ENCODE measurements at places on chromosomes 4 and X.
A peak's percentile ranks its signal among the peaks of the same experiment; 100 is the strongest.

DNA sequence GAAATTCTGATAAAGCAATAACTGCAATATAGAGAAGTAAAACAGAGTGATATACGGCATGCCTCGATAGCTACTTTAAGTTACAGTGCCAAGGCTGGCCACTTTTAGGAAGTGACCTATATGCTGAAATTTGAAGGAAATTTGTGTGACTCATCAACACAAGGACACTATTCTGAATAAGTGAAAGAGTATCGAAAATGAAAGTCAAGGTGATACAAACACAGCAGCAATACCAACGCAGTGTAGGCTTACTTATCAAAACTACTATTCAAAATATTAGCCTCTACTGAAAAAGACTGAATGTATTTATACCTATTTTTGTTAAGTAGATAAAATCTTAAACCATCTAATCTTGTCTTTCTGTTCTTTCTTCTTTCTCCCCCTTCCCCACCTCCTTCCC is 459.9 kb upstream of the GNPDA2 start:
- no peak for DNase-seq

- no peak for DNase-seq
Observed at GRCh38 chr4:112416464-112416863, 99.5 kb downstream of the NEUROG2 start.

DNA sequence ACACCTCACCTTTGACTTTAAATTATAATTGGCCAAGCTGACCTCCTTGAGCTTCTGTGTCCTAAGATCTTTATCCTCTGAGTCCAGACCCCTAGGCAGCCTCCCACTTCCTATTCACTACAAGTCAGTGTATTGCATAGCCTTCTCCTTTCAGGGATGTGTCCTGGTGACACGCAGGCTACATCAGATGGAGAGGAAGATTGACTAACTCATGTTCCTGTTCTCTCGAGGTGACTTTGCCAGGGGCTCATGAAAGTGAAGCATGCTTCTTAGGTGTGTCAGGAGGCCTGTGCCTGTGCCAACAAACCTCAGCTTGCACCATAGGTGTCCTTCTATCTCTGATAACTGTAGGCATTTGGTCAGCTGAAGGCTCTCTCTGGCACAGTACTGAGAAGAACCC is 195.7 kb upstream of the HS3ST1 start:
- no peak for DNase-seq

- DNase-seq = no peak
Observed at GRCh38 chrX:114924856-114925255, 92.6 kb downstream of the IL13RA2 start.

- no peak for DNase-seq
Observed at GRCh38 chr4:80568891-80569290, 233.4 kb downstream of the CFAP299 start.

- DNase-seq = no peak
Observed at GRCh38 chr4:3644849-3645627, 112.8 kb upstream of the LRPAP1 start.

DNA sequence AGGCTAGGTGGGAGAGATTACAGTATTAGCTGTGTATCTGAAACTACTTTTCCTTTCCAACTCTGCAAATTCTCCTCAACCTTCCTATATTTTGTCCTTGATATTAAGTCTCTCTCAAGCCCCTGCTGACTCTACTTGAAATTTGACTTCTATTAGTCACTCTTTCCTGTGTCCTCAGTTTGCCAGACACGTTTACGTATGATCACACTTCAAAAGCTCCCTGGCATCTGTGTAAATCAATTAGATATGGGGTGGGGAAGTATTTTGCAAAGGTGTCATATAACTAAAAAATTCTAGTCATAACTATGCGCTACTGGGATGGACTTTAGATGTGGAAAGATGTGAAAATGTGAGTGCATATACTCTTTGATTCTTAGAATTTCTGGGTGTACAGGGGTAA is 67.4 kb upstream of the ARHGAP24 start:
- no peak for DNase-seq

DNA sequence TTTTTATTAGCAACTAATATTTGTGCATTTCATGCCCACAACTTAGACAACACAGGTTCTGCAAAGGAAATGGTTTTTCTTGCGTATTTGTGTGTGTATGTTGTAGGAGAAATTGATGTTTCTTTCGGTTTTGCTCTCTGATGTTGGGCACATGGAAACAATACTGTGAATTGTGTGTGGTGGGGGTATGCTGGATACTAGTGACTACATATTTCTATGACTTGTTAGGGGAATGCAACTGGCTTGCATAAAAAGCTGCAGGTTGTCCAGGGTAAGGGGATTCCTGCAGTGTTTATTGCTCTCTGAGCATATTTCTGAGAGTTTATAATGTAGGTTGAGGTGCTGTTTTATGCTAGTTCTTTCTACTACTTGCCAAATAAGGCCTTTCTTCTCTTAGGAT is 11.6 kb downstream of the DLG3 start:
- DNase-seq = no peak

DNA sequence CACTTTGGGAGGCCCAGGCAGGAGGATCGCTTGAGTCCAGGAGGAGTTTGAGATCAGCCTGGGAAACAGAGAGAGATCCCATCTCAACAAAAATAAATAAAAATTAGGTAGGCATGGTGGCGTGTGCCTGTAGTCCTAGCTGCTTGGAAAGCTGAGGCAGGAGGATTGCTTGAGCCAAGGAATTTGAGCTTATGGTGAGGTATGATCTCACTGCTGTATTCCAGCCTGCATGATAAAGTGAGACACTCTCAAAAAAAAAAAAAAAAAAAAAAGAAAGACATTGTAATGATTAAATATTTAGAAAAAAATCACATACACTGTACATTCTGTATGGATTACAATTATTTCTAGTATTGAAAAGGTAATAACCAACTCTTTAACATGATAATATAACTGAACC is 87.1 kb downstream of the SLIT2 start:
- DNase-seq = no peak

- no peak for DNase-seq
Observed at GRCh38 chrX:103464072-103464773, 55.1 kb downstream of the RAB40A start.

DNA sequence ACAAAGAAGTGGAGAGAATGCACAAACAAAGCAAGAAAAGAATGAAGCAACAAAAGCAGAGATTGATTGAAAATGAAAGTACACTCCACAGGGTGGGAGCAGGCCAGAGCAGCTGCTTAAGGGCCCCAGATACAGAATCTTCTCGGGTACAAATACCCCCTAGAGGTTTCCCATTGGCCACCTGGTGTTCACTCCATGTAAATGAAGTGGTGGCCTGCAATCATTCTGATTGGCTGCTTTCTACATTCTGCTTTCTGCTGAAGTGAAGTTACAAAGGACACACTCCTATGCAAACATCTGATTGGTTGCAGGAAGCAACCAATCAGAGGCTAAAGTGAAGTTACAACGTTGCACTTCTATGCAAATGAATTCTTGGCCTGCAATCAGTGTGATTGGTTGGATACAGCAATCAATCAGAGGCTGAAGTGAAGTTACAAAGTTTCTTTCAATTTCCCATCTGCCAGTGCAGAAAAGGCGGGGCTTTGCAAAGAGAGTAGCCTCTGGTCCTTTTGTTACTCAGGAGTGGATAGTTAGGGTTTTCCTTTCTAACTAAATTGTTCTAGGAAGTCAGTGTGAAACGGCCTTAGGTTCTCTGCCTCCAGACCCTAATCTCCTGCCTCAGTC is 19.0 kb upstream of the GPC4 start:
- DNase-seq = no peak

DNA sequence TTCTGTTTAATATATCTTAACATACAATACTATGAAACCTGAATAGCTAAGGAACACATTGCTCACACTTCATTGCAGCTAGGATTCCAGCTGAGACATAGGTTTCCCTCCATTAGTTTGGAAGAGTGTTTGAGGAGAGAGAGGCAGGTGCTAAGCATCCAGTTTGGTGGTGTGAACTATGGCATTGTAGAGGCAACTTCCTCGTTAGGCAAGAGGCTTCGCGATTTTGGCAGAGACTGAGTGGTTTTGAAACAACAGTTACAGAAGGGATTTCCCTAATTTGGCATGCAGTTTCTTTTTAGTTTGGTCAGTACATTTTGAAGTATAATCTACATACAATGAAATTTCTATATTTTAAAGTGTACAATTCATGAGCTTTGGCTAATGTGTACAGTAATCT is 117.1 kb upstream of the BMP3 start:
- DNase-seq = no peak

DNA sequence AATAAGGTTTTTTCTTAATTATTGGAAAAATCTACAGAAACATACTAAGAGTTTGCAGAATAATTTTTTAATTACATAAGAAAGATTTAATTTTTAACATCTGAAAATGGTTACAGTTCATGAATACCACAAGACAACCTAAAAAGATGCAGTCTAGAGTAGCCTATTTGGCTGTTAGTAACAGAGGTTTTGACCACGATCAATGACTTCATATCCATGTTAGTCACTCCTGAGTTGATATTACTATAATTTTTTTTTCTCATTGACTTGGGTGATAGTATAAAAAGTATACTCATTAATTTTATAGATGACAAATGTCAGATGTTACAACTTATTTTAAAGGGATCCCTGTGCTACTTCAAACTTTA is 272.5 kb downstream of the DCTD start:
- no peak for DNase-seq

DNA sequence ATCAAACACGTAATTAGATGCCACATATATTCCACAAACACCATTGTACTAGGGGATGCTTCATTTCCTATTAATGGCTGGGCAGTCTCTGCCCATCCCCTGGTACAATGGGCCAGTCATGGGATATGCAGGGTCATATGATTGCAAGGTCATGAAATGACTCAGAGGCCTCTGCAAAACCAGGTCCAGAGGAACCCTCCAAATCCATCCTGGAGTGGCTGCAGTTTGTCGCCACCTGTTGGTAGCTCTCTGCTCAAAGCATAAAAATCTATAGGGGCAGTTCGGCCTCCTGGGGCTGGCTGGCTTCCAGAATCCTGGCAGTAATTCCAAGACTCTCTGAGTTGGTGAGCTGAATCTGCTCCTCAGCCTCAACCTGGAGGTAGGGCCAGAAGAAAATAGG is 22.9 kb upstream of the PUDP start:
- DNase-seq = peak; percentile 11

DNA sequence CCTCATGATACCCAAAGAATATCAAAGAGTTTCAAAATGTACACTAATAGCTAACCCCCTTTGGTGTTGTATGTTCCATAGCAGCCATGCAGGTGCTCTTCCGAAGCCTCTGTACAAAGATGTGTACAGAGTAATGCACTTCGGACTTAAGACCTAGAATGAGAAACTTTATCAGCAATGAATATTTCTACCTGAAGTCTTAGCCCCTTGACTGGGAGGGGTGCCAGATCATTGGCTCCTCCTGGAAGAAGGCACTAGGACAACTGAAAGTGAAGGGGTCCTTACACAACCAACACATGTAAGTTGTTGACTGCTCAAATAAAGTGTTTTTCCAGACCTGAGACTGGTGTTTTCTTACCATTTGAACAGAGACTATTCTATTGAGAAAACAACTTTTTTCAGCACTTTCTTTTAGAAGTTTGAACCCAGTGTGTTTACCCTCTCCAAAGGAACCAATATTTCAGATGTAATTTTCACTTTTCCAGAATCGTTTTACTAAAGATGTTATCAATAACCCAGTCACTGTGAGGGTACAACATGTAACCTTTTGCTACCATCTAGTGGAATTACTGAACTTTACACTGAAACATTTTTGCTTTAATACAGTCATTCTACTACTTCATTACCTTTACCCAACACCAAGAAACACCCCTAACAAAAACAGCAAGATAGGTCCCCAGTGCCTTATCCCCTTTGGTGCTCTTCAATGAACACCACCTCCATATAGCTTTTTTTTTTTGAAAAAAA is 33.3 kb upstream of the PRDX4 start:
- no peak for DNase-seq

GRCh38 chr4:154743683-154744340 is at the start of gene LRAT:
Gene LRAT, plus strand, starts transcription at chr4:154744000. Its CDS starts 327 bp downstream, at chr4:154744327.
- DNase-seq = no peak

GRCh38 chr4:112840061-112840460 is 203.1 kb downstream of the LARP7 start:
- no peak for DNase-seq

DNA sequence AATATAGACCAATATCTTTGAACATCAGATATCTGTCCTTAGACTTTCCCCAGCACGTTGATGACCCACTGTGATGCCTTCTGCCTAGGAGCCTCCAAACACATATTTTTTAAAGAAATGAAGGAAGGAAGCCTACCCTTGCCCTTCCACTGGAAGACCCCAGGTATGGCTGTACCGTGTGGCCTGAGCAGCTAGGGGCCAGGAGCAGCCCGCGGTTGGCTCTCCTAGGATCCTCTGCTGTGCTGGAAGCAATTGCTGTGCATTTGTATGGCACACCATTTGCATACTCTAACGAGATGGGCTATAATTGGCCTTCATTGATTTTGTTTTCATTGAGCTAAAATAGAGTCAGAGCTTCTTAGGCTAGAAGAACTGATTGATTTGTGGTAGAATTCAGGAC is 128.8 kb downstream of the GPAT3 start:
- DNase-seq = no peak

DNA sequence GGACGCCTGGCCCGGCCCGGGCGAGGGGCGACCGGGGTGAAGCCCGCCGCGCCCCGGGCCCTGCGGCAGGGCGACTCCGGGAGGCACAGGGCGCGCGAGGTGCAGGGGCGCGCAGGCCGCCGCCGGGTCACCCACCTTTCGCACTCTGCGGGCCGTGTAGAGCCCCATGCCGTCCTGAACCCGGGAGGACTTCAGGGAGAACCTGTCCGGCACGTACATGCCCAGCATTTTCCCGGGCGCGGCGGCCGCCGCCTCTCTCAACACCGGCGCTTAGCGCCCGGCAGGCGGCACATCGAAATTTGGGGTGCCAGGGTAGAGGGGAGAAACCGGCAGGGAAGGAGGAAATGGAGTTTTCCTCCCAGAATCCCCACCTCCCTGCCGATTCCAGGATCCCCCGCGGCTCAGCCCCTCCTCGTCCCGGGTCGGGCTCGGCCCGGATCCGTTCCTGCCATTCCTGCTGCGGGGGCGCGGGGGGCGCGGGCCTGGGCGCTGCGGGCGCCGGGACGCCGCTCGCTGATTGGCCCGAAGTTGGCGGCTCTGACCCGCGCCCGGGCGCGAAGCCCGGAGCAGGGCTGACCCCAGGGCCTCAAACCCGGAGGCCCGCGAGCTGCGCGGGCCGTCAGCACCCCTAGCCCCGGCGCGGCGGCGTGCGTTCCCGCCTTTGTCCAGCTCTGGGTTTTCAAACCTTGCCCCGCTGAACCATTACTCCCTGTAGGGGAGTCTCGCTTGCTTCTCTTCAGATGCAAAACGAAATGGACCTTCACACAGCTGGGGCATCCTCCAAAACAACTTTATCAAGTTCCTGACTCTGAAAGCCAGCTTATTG is at the start of gene PRDM5:
Gene PRDM5 (minus strand): TSS at position 346 of the 826 bp plus-strand sequence. CDS start 118 bp downstream, at position 228.
- DNase-seq = no peak
